Stimulated activated naive CD4-positive, alpha-beta T cell treated with Interleukin-2 at 50 U/mL for 16 hours (primary cell): ENCODE measurements at places on chromosomes 3 and 15.
A peak's percentile ranks its signal among the peaks of the same experiment; 100 is the strongest.

- no peak for DNase-seq
Observed at GRCh38 chr3:100427699-100428098, 26.4 kb downstream of the LNP1 start.

- DNase-seq, result no peak
Observed at GRCh38 chr15:44159492-44159891, 35.6 kb downstream of the FRMD5 start.

GRCh38 chr3:5891711-5892110, 704.2 kb downstream of the EDEM1 start:
- DNase-seq, result no peak

GRCh38 chr3:196093317-196094111, 11.6 kb upstream of the TFRC start:
- no peak for DNase-seq

- DNase-seq, result no peak
Observed at GRCh38 chr3:24475925-24476324, 18.7 kb downstream of the THRB start.

- DNase-seq, result peak; percentile 44
Observed at GRCh38 chr15:85582131-85583079, 202.0 kb downstream of the AKAP13 start.

- DNase-seq, result no peak
Observed at GRCh38 chr3:140917772-140918171, 23.9 kb upstream of the SLC25A36 start.

- no peak for DNase-seq
Observed at GRCh38 chr3:93969443-93969842, 4.3 kb downstream of the PROS1 start.

DNA sequence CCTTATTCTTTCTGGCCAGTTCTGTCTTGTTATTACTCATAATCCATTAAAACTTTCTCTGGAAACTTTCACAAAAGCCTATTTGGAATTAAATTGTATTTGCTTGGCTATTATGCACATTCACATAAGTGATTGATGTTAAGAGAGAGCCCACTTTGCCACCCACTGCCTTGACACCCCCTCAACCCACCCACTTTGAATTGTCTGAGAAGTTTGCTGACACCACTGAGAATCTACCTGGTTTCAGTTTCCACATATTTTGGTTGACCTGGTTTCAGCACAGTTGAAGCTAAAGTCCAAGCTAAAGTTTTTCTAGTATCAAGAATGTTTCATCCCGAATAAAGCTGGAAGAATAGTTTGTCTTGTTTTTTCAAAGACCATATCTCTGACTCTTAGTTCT, 70.9 kb downstream of the ARMC8 start:
- DNase-seq, result no peak

- no peak for DNase-seq
Observed at GRCh38 chr3:13550423-13550690, 1.4 kb downstream of the FBLN2 start.

DNA sequence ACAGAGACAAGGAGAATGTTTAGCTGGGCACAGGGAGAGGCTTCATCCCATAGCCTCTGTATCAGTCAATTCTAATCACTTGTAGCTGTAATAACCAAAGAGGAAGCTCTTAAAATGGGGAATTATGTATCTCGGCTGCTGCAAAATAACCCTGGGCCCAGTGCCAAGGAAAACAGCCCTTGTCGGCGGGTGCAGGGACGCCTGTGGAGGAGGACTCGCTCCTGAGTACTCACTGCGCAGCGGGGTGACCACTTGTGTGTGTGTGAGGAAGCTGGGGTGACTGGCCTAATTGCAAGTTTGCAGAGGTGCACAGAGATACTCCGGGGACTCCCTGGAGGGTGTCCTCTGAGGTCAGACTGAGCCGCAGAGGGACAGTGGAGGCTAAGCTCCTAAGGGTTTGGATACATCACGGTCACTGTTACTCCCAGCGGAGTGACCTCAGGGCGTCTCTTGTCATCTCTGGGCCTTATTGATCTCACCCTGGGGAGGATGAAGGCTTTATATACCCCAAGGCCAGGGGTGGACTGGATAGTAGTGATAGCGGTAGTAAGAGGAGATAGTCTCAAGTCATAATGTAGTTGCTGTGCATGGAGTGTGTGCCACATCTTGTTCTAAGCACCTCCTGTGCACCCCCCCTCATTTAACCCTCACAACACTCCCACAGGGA, 37.2 kb downstream of the SLC6A6 start:
- DNase-seq, result no peak

DNA sequence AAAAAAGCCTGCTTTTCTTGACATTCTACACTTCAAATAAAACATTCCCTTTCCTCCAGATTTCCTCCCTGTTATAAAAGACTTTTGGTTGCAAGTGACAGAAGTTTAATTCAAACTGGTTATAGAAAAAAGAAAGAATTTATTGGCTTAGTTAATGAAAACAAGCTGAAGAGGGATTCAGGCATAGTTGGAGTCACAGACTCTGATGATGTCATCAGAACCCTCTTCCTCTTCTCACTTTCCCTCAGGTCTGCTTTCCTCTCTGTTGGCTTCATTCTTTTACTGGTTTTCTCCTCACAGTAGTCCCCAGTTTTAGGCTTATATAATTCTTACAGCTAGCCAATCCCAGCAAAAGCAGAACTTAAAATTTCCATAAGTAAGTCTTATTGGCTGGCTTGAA, 32.0 kb upstream of the MBNL1 start:
- DNase-seq, result no peak

DNA sequence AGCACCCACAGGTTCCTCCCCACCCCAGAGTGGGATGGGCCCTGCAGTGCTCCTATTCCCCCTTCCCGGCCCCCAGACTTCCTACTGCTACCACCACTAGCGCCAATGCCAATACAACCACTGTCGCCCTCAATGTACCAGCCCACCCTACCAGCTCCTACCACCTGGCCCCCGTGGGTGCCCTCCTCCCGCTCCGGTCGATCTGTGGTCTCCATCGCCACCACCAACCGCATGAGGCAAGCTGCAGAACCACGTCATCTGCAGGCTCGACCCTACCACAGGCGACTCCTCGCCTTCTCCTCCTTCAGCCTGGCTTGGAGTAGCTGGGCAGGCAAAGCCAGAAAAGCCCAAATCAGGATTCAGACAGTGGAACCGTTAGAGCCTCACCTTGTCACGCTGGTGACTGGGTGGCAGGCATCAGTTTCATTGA, 179.3 kb downstream of the POTEB3 start:
- DNase-seq, result no peak

- no peak for DNase-seq
Observed at GRCh38 chr15:35181538-35181937, 96.4 kb upstream of the NANOGP8 start.

DNA sequence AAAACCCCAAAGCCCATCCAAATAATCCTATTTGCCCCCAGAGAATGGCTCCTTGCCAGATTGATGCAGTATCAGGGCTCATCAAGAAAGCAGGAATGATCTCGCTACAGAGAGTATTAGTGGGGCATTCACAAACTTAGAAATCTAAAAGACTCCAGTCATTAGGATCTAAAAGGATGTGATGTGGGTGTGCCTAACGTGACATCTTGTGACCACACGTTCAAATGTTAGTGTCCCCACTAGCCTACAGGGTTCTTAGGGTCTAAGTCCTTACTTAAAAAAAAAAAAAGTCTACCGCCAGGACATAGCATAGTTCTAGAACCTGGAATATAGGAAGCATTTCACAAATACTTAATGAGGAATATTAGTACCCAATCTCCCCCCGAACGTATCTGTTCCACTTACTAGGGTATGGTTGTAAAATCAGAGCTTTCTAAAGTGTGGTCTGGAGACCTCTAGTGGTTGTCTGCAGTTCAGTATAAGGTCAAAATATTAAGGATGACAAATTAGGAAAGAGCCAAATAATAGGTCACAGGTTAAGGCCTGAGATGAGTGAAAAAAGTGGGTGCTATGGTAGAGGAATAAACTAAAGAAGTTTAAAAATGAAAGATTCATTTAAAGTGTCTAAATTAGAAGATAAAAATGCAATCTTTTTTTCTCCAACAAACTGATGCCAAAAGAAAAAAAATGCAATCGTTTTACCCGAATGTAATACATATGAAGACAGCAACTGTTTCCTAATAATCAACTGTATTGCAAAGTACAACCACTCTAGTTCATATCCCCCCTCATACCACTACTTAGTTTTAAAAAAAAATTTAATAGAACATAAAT, 4.2 kb upstream of the CHRM5 start:
- DNase-seq, result no peak
